ENCODE measurements at places on chromosomes 11 and 22.

DNA sequence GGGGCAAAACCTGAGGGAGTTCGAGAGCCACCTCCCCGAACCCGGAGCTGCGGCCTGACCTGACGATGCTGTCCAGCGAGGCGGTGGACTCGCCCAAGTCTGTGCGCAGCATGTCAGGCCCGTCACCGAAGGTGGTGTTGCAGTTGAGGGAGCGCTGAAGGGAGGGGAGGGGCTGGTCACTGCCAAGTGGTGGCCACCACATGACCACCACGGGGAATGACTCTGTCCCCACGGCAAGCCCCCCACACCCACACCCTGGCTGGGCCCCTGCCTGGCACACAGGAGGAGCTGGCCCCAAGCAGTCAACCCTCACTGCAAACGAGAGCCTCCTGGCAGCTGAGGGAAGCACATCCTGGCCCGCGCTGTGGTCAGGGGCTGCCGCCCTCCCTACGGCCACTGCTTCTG is 30.8 kb downstream of the TRMU start:
- DNase-seq: no peak

GRCh38 chr11:68026391-68027105 is 3.9 kb upstream of the NDUFS8 start:
- DNase-seq: no peak

GRCh38 chr11:32932196-32932595 is 39.6 kb downstream of the QSER1 start:
- no peak for DNase-seq

DNA sequence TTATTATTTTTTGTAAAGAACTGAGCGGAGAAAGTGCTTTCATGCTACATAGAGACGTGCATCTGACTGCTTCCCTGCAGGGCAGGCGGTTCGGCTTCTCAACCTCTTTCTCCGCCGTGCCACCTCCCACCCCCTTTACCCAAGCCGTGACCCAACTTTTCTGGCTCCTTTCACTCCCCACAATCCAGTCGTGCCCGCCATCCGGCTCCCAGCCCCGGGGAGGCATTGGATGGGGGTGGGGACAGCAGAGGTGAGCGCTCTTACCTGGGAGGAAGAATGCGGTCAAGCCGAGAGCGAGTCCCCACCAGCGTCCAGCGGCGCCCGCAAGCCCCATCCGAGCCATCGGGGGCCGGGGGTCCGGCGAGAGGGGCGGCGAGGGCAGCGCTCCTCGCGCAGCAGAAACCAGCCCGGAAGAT is 781 bp downstream of the NECTIN1 start:
- DNase-seq: no peak

DNA sequence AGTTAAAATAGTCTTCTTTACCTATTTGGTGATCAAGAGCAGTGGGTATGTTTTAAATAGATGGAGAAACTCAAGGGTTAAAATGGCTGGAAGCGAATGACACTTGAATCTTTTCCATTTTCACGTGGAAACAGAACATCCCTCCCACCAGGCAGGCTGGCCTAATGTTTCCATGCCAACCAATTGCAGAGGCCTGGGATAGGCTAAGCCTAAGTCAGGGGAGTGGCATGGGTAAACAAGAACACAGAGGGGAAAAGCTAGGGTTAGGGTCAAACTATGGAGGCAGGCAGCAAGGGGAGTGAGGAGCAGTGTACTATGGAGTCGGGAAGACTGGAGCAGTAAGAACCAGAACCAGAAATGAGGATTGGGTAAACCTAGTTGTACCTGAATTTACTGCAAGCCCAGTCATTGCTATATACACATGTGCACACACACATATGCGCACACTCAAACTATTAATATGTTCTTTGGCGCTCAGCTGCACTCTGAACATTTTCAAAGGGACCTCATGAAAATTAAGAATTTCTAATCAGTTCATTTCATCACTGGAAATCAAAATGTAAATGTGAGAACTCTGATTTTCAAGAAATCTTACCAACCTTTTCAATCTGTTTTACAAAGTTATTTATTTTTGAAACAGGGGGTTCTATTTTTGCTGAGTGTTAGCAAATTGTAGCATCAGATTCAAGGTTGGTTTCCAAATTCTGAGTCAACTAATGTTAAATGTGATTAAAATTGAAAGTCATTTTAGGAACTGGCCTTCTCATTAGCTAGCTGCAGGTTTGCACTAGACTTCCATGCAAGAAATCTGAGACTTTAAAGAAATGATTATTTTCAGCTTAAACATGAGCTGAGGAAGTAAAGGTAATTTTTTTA is 327.0 kb upstream of the CCDC90B start:
- no peak for DNase-seq

- peak; percentile 19 for DNase-seq
Measured at GRCh38 chr11:87290304-87290922, 252.7 kb downstream of the TMEM135 start.

DNA sequence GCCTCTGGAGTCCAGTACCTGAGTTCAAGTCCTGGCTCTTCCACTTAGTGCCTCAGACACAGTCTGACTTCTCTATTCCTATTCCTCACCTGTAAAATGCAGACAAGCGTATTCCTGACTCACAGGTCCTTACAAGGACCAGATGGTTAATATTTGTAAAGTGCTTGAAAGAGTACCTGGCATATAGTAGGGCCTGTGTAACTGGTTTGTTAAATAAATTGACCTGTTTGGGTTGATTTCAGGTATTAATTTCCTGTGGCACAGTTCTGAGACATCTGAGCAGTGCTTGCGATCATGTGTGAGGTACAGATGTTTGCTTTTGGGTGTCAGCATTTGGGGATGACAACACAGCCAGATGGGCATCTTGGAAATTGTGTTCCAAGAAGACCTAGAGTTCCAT is 127.5 kb downstream of the APIP start:
- DNase-seq: no peak
